Amniotic stem cell (primary cell): ENCODE measurements at places on chromosomes 2 and 18.

DNA sequence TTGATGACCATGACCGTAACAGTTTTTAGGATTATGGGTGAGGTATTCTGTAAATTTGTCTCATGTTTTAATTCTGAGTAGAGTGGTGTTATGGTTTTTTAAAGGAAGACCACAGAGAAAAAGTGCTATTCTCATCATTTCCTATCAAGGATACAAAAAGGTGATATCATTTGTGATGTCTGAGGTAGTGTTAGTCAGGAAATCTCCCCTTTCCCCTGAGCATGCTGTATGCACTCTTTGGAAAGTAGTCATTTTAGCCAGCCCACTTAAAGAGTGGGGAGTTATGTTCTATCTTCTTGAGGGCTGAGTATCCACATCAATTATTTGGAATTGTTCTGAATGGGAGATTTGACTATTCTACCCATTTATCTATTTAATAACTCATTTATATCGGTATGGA, 414.2 kb upstream of the SLC14A2 start:
- DNase-seq, result no peak

GRCh38 chr2:172273910-172274571, 153.3 kb upstream of the ITGA6 start:
- DNase-seq, result no peak

DNA sequence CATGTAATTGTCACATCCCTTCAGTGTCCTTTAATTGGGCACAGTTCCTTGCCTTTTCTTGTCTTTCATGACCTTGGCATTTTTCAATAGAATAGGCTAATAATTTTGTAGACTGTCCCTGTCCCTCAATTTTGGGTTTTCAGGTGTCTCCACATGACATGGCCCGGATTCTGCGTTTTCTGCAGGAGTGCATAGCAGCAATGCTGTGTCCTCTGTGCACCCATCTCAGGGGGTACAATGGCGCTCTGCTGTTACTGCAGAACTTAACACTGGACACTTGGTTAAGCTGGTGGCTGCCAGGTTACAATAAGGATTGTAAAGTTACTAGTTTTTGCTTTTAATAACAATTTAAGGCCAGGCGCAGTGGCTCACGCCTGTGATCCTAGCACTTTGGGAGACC, 51.3 kb downstream of the INPP5D start:
- DNase-seq, result no peak

- DNase-seq, result no peak
Measured at GRCh38 chr18:51168960-51169662, 28.4 kb downstream of the MEX3C start.

DNA sequence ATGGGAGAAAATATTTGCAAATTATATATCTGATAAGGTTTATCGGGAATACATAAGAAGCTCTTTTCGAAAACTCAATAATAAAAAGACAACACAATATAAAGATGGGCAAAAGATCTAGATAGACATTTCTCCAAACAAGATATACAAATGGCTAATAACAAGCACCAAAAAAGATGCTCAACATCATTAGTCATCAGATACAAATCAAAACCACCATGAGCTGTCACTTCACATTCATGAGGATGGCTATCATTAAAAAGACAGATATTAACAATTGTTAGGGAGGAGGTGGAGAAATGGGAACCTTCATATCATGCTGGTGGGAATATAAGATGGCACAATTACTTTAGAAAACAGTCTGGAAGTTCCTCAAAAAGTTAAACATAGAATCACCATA, 48.1 kb downstream of the HS1BP3 start:
- no peak for DNase-seq

- DNase-seq, result no peak
Measured at GRCh38 chr2:121698318-121698930, 38.3 kb downstream of the NIFK start.

GRCh38 chr18:32301976-32302743, 112.3 kb downstream of the MEP1B start:
- DNase-seq, result peak; percentile 62

DNA sequence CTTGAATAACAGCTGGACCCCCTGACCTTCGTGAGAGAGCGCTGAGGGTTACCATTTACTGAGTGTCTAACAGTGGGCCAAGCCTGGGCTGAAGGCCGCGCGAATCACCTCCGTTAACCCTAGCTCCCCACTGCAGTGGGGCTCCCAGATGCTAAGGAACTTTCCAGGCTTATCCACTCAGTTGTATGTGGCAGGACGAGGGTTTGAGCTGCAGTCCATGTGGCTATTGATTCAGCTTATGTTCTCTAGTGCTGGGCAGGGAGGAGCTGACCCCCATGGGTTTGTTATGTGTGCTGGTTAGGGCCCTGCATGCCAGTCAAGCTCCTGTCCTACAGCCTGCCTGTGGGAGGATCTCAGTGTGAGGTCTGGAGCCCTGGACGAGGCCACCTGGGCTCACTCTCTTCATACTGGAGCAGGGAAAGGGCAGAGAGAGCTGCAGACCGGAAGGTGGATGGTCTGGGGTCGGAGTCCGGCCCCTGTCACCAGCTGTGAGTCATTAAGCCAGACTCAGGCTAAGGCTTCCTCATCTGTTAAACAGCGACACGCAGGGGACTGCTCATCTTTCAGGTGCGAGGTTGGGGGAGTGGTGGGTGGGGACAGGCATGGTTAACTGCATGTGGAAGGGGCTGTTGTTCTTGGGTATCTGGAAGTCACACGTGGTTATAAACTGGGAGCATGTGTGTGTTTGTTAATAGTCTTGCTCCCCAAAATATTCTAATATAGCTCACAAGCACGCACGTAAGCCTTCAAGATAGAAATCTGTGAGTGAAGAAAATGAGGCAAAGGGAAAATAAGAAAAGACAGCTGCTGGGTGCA, 6.6 kb downstream of the PSD4 start:
- DNase-seq, result no peak

GRCh38 chr18:48896875-48897511, 53.8 kb downstream of the SMAD7 start:
- no peak for DNase-seq

DNA sequence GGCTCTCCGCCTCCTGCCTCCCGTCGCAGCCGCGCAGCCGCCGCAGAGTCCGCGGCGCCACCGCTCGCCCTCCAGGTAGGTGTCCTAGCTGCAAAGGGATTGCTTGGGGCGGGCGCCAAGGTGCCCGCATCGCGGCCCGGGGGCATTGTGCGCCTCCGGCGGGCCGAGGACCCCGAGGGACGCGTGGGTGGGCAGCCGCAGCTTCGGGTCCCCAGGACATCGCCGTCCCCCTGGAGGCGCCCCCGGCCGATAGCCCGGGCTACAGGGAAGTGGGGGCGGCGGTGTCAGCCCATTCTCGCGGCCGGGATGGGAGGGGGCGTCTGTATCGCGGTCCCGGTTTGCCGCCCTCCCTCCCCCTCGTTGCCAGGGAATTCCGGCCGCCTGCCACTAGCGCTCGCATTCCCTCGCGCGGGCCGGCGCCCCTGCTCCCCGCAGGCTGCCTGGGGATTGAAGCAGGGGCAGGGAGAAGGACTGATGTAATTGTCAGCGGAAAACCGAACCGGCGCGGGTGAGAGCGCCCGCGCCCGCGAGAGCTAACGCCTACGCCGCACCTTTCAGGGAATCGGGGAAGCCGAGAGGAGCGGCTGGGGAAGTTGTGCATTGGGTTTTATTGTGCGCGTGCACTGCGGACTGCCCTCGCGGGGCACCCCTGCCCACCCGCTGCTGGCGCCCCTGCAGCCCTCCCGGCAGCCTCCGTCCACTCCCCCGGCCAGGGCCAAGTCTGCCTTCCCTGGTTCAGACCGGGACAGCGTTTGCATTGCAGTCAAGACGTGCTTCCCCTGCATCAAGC, 483 bp downstream of the OSBPL6 start:
- peak; percentile 36 for DNase-seq

GRCh38 chr18:54150226-54150625, 74.2 kb downstream of the MBD2 start:
- DNase-seq, result no peak

DNA sequence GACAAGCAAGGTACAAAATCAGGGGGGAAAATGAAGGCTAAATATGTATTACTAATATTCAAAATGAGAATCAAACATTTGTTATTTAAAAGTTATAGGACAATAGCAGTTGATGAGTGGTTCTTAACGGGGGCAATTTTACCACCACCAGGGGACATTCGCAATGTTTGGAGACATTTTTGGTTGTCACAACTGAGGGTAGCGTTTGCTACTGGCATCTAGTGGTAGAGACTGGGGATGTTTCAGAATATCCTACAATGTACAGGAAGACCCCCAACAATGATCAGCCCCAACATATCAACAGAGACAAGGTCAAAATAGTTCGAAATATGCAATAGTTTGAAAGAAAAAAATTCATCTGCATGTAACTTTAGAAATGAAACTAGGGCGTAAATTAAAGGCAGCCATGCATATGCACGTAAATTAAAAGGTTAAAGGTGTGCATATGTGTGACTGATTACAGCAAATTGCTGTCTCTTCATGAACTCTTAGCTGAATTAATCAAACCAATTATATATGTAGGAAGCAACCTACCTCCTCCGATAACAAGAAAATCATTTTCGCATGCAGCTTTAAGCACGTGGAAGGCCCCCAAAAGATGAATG, 61.2 kb upstream of the CUL3 start:
- no peak for DNase-seq

DNA sequence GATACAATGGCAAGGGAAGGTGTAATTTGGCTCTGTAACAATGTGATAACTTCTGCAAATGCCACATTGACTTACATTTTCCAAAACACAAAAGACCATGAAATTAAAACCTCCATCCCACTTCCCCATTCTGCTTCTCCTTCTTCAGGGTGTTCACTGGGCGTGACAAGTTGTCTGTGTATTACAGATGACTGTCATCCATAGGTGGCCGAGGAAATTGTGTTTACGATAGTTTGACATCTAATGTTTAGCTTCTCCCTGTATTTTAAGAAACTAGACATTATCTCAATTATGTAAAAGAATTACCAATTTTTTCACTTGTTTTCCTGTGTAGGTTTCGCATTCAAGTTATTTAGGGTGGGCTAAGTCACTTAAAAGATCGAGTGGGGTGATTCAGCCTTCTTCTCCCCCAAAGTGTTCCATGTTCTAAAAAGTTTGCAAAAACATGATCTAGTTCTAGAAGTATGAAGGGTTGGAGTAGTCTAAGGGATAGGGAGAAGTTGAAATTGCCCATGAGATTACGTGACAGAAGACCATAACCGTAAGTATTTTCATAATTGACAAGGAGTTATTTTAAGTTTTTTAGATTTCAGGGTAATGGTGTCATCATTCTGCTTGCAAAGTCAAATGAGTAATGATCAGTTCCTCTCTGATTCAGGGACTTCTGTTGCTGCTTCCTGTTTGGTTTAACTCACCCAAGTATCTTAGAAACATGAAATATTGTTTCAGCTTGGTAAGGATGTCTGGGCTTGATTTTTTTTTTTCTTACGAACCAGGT, 25.2 kb upstream of the CYTIP start:
- DNase-seq, result peak; percentile 73

GRCh38 chr2:162712598-162712997, 126.0 kb downstream of the KCNH7 start:
- DNase-seq, result no peak

DNA sequence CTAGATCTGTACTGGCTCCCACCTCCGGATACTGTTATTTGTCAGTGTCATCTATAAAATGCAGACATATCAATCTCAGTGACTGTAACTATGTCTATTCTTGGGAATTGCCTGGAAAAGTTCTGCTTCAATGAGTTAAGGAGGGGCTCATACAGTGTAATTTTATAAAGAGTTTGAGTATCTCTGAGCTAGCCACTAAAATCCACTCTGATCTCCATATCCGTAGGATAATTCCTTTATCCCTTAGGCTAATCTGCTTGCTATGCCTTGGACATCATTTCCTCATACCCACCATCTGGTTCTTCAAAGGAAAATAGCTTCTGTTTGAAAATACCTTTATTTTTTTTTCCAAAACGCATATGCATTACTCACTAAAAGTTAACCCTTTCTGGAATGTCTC, 863.2 kb downstream of the SUCLG1 start:
- peak; percentile 21 for DNase-seq
